Activated CD4-positive, CD25-positive, alpha-beta regulatory T cell treated with anti-CD3 and anti-CD28 coated beads, Interleukin-2, amount 50 U/mL, for 72 hours (primary cell): ENCODE measurements at places on chromosomes 2 and 18.

GRCh38 chr18:5058768-5059695, 138.0 kb downstream of the AKAIN1 start:
- DNase-seq, result no peak

GRCh38 chr2:179790235-179791217, 70.9 kb downstream of the ZNF385B start:
- no peak for DNase-seq

GRCh38 chr18:9516437-9517064, 41.2 kb downstream of the RALBP1 start:
- DNase-seq, result no peak

DNA sequence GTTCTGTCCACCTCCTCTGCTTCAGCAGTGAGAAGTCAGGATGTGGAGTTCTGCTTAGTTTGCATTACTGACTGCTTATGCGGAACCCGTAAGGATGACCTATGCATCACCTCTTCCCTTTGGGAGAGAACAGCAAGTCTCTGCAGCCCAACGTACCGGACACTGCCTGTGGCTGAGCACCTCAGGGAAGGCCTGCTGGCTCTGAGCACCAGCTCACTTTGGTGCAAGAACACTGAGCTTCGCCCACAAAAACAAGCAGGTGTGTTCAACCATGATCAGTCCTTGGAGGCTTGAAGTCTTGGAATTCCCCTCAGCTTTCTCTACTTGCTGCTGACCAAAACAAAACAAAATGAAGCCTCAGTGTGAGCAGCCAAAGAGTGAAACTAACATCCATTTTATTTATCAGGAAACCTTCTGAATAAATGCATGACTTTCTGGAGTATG, 52.7 kb upstream of the NCK2 start:
- DNase-seq, result no peak

DNA sequence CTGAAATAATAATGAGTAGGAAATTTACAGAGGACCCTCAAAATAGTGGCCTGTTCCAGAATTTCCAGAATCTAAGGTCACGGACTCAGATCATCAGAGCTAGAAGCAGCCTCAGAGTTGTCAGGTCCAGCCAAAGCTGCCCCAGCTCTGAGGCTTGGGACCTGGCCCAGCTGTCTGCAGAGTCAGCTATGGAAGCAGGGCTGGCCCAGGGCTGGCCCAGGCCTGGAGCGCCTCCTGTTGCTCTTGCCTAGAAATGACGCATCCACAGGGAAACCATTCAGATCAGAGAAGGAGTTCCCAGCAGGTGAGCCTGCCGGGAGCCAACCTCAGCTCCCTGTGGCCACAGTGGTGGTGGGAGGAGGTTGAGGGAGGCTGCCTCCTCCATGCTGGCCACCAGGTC, 106.7 kb upstream of the ARL4C start:
- no peak for DNase-seq

- no peak for DNase-seq
These were observed 90.5 kb downstream of the ICOS start for GRCh38 chr2:204027091-204027490.

DNA sequence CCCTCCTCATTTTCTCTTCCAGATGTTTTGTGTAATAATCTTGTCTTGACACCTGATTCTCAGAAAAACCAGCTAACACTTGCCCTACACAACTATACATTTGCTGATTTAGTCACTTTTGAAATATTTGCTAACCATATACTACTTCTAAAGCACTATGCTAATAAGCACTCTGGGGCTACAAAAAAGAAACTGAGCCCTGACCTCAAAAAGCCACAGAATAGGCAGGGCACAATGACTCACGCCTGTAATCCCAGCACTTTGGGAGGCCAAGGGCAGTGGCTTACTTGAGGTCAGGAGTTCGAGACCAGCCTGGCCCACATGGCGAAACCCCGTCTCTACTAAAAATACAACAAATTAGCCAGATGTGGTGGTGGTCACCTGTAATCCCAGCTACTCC, 266.0 kb downstream of the RAD51AP2 start:
- DNase-seq, result no peak

GRCh38 chr18:68757126-68757525, 40.8 kb upstream of the CCDC102B start:
- DNase-seq, result no peak

GRCh38 chr18:77911971-77912605, 662.4 kb downstream of the GALR1 start:
- DNase-seq, result no peak

GRCh38 chr2:237412988-237413776, 782 bp downstream of the COL6A3 start:
- no peak for DNase-seq

- DNase-seq, result no peak
These were observed 279.9 kb upstream of the NCKAP5 start for GRCh38 chr2:133848111-133848649.

DNA sequence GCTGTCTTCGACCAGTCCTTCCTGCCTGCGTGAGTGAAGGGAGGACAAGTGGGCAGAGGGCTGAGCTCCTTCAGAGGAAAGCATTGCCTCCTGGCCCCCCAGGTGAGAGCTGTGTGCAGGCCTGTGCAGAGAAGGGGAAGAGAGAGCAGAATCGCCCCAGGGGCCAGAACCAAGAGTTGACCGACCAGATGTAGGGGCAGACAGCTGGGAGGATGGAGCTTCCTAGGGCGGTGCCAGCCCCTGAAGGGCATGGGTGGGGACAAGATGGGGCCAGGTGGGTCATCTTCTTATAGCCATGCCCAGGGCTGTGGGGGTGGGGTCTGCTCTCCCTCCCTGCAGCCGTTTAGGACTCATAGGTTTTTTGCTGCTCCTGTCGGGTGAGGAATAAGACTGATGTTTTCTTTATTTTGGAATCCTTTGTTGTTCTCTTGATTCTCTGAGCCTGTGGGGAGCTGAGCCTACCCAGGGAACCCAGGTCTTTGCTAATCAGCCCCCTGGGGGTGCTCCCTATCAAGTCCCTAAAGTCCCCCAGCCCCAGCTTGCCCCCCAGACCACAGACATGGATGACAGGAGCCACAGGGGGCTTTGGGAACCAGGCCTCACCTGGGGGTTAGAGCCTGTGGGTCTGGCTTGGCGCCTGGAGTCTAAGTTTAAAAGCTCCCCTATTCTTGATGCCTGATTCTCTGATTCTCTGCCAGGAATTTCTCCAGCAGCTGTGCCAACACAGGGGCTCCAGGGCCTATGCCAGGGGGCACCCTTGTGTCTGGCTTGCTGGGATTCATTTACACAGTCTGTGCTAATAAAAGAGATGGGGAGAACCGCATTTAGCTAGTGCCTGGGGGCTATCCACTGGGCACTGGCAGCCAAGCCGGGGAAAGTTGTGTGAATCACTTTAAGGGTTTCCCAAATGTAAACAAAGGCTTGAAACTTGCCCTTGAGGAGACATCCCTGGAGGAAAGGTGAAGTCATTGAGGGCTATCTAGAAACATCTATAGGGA, 9.3 kb upstream of the EFHD1 start:
- no peak for DNase-seq

- DNase-seq, result no peak
These were observed 53.4 kb downstream of the ADI1 start for GRCh38 chr2:3465844-3466481.

DNA sequence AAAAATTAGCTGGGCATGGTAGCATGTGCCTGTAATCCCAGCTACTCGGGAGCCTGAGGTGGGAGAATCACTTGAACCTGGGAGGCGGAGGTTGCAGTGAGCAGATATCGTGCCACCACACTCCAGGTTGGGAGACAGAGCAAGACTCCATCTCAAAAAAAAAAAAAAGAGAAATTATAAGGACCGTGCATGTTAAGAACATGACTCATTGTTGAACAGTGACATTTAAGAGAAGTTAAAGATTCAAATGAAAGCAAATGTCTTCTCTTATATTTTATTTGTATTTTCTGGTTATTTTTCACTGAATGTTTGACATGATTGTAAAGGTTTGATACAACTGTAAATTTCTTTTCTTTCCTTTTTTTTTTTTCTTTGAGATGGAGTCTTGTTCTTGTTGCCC, 69.6 kb downstream of the APLF start:
- DNase-seq, result no peak

- DNase-seq, result no peak
These were observed 686.0 kb upstream of the DDX18 start for GRCh38 chr2:117128461-117128860.

DNA sequence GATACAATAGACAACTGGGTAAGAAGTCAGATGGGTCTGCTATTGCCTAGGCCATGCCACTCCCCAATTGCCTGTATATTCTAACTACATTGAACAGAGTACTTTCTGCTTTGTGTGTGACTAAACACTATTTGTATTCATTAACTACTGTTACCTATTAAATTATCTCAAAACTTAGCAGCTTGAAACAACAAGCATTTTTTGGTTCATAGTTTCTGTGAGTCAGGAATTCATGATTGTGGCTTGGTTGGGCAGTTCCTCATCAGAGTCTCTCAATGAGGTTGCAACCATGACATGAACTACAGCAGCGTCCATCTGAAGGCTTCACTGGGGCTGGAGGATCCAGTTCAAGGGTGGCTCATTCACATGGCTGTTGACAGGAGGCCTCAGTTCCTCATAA, 205.7 kb downstream of the EN1 start:
- no peak for DNase-seq

DNA sequence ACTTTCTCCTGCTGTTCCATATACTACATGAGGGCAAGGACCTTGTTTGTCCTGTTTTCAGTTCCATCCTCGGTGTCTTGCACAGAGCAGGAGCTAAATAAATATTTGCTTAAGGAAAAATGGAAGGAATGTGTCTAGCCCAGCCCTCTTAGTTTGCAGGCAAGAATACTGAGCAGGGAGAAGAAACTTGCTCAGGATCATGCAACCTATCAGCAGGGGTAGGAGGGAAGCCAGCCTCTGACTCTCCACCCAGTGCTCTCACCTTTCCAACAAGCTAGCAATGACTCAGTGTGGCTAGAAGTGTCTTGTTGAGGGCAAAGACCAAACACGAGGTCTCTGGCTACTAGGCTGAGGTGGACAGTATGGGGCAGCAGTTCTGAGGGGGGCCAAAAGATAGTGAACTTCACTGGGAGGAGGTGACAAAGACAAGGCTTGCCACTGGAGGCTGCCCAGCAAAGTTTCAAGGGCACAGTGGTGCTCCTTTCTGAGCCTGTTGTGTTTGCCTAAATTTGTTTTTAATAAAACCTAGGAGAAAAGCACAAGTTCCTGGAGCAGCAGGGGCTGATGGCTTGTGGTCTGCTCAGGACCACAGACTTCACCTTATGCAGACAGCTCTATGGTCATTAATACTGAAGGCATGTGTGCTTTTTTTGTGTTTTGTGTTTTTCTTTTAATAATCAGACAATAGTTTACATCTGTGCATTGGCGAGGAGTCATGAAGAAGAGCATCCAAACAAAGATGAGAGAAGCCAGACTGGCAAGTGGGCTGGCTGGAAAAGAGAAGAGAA, 49.1 kb upstream of the CTAGE1 start:
- DNase-seq, result no peak

GRCh38 chr2:219720956-219721355, 93.5 kb downstream of the SLC4A3 start:
- DNase-seq, result no peak

- DNase-seq, result peak; percentile 22
These were observed 111.9 kb upstream of the OTOS start for GRCh38 chr2:240252191-240252871.

DNA sequence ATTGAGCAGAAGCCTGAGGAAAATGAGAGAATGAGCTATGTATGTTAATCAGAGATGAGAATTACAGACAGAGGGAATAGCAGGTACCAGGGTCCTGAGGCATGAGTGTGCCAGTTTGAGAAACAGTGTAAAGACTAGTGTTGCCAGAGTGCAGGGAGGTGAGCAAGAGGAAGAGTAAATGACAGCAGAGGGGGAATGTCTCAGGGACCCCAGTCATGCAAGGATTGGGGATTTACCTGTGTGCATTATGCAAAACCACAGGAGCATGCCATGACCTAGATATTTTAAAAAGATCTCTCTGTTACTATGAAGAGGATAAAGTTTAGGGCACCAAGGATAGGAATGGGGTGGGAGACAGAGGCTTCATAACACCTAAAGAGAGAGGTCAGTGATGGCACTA, 72.1 kb downstream of the TTC32 start:
- DNase-seq, result no peak

DNA sequence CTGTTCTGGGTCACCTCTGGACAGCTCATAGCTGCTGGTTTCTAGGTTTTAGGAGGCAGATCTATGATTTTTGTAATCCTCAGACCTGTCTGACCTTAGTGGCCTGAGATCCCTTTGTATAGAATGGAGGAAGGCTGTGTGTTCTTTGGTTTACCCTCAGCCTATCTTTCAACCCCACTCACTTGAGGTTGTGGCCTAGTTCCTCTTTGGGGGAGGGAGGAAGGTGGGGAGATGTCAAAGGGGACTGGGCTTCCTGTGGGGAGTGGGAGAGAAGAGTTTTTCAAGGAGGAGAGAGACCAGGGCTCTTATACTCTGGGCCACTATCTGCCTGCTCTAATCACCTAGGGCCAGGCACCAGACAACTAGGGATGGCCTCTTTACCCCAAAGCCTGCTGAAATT, 28.5 kb downstream of the SEMA4F start:
- no peak for DNase-seq

GRCh38 chr2:47293976-47294375, 109.0 kb upstream of the MSH2 start:
- DNase-seq, result no peak

DNA sequence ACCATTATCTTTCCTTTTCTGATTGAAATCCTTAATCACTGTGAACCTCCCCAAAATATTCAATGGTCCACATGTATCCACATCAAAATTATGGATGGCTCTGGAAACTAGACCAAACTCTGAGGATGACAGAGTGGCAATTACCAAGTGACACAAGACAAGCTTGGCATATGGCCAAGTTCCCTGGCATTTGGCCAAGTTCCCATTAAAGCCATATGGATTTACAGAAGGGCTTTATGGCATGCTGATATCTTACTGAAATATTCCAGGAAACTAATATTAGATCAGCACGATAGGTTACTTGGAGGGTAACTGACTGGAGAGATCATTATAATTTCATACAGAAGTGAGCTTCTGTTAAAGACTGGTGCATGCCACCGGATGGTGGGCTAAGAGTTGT, 21.9 kb upstream of the CERS6 start:
- DNase-seq, result no peak

GRCh38 chr2:143933946-143934569, 585.9 kb downstream of the ZEB2 start:
- DNase-seq, result no peak

- no peak for DNase-seq
These were observed 19.9 kb upstream of the NEDD4L start for GRCh38 chr18:58024139-58024538.

- DNase-seq, result no peak
These were observed 504.3 kb upstream of the ID2 start for GRCh38 chr2:8177566-8177965.
